Vagina (tissue), 2 donors: ENCODE measurements at places on chromosomes 6 and 20. TPM values are rescaled to one million over a fixed set of nuclear protein-coding genes. Genes with fewer than 3 reads are reported as not detected.

Gene GJA1
- 261 TPM for total RNA-seq

DNA sequence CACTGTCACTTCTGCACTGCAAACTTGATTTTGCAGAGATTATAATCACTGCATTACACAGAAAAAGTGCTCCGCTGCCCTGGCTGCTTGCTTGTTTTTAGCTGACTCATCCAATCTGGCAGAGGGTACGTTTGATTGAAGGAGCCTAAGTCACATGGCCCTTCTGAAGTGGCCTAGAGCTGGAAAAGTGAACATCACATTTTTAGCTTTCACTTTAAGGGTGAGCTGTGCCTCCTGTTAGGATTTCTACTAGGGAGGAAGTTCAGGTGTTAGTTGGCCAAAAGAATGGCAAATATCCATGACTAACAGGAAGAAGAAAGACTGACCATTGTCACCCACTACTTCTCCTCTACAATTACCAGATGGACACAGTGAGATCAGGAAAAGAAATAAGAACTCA, 889.1 kb upstream of the MAP3K7 start:
- H3K36me3 ChIP-seq, result no peaks in the 10 kb centered on the region
- H3K27me3 ChIP-seq, result no peaks in the 10 kb centered on the region
- H3K4me3 ChIP-seq, result no peak overlapping the region

- peaks cover 7% of the 10 kb centered on the region for H3K4me1 ChIP-seq
- peaks cover 4% of the 10 kb centered on the region for H3K27me3 ChIP-seq
- DNase-seq, result no peak
- no peak overlapping the region for H3K4me3 ChIP-seq
Measured at GRCh38 chr6:41315203-41315602, 20.2 kb upstream of the NCR2 start.

Gene ANKEF1
- total RNA-seq, result 4.2 TPM

DNA sequence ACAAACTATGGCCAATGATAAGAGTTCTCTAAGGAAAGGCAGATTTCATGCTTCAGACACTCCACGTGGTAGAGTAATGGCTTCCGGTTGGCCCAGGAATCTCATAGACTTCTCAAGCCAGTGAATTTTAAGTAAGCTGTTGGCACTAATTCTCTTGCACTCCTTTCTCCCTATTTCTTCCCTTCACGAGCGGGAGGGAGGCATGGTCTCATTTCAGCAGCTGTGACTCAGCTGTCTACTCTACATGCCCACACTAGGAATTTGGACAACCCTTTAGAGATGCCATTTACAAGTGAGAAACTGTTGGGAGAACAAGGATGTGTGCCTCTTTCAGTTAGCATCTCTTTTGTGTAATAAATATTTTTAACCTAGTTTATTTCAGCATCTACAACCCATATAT, 107.7 kb downstream of the PTPRK start:
- H3K27me3 ChIP-seq, result no peaks in the 10 kb centered on the region
- no peak overlapping the region for H3K4me3 ChIP-seq

- DNase-seq, result no peak
- no peaks in the 10 kb centered on the region for H3K4me1 ChIP-seq
- H3K4me3 ChIP-seq, result no peak overlapping the region
- H3K27me3 ChIP-seq, result no peaks in the 10 kb centered on the region
- no peaks in the 10 kb centered on the region for H3K36me3 ChIP-seq
- no peak overlapping the region for H3K27ac ChIP-seq
Measured at GRCh38 chr6:42841844-42842584, 37.4 kb upstream of the RPL7L1 start.

GRCh38 chr6:31952140-31952805, 6.4 kb downstream of the CFB start:
- peak overlapping the region; percentile 6 for H3K27ac ChIP-seq
- no peak overlapping the region for H3K4me3 ChIP-seq
- peaks cover 54% of the 10 kb centered on the region for H3K36me3 ChIP-seq
- no peaks in the 10 kb centered on the region for H3K27me3 ChIP-seq
- H3K4me1 ChIP-seq, result peaks cover 1% of the 10 kb centered on the region
- no peak for DNase-seq

Gene HCRTR2
- total RNA-seq, result not detected

GRCh38 chr6:54899986-54900385, 53.4 kb downstream of the FAM83B start:
- no peak overlapping the region for H3K4me3 ChIP-seq
- no peak overlapping the region for H3K27ac ChIP-seq
- no peaks in the 10 kb centered on the region for H3K36me3 ChIP-seq

DNA sequence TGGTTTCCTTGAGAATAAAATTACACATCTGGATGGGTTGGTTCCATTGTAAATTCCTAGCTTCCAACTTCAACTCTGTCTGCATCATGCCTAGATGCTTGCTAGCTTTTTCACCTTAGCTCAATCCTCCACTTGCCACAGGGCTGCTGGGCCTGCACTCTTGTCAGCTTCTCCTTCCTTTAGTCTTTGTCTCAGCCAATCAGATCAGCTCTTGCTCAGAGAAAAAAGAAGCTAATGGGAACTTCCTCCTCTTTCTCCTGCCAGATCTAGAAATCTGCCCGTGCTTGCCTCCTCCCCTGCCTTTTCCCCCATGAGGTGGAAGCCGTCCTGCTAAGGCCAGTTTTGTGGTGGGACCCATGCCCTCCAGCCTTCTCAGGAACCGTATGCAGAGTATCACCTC, 18.5 kb downstream of the RAE1 start:
- H3K4me1 ChIP-seq, result no peaks in the 10 kb centered on the region
- H3K4me3 ChIP-seq, result no peak overlapping the region
- H3K27me3 ChIP-seq, result no peaks in the 10 kb centered on the region
- H3K27ac ChIP-seq, result no peak overlapping the region

- no peak for DNase-seq
- no peaks in the 10 kb centered on the region for H3K27me3 ChIP-seq
- no peaks in the 10 kb centered on the region for H3K36me3 ChIP-seq
Measured at GRCh38 chr6:154476494-154476893, 34.0 kb downstream of the CNKSR3 start.

DNA sequence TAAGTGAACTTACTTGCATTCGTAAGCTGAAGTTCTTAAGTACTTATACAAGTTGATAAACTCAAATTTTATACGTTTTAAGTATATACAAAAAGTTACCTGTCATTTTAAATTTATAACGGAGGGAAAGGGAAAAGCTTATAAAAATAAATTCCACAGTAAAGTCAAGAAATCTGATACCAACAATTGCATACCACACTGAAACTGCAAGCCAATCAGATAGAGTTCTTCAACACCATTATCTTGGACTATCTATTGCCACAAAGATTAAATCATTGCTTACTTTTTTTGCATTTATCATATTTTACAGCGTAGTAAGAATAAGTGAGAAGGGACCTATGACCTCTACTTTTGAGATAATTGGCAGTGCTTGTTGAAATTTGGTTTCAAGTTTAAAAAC, 386.7 kb downstream of the TFAP2A start:
- no peaks in the 10 kb centered on the region for H3K4me1 ChIP-seq
- no peaks in the 10 kb centered on the region for H3K27me3 ChIP-seq
- DNase-seq, result no peak
- no peak overlapping the region for H3K4me3 ChIP-seq
- no peak overlapping the region for H3K27ac ChIP-seq
- H3K36me3 ChIP-seq, result no peaks in the 10 kb centered on the region

Gene FOXS1
- total RNA-seq, result not detected

DNA sequence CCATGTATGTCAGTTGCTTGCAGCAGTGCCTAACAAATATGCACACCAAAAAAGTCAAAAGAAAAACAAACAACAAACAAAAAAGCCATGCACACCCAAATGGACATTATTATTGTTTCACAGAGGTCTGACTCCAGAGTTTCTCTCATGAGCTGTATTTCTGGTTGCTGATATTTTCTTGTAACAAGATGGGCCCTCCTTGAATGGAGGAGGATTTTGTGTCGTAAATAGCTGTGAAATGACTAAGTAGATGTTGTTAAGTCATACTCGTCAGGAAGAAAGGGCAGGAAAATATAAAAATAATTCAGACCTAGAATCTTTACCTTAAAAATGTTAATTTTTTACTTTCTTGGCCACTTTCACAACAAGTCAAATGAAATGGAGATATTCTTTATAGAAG, 96.0 kb downstream of the PLEKHG1 start:
- H3K27me3 ChIP-seq, result no peaks in the 10 kb centered on the region
- no peak overlapping the region for H3K4me3 ChIP-seq
- no peak overlapping the region for H3K27ac ChIP-seq
- DNase-seq, result no peak

DNA sequence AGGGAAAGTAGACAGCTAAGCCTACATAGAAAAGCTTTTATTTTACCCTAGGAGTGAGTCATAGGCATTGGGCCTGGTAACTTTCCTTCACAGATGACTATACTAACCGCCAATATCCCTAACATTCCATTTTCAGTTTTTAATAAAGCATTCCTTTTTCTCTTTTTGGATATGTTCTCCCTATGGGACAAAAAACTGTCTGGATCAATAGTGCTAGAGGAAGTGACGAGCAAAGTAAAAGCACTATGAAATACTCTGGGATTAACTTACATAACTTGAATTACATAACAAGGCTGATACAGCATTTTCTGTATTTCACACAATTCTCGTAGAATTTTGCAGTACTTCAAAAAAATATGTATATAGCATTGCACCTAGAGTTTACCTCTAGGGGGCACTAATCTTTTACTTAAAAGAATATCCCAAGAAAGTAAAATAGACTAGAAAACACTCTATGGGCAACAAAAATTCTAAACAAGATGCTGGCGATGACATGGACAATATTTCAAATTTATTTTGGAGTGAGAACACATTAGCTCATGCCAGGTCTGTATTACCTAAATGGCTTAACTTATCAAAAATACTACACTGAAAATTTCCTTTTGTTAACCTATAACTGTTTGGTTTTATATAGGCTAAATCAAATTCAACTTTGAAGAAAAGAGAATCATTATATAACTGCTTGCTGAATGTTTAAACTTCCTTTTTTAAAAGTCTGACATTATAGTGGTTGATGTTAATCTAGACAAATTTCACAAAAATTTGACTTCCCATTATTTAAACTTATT, 66.3 kb upstream of the DST start:
- peak overlapping the region; percentile 45 for H3K27ac ChIP-seq
- DNase-seq, result no peak
- H3K4me1 ChIP-seq, result peaks cover 17% of the 10 kb centered on the region
- no peaks in the 10 kb centered on the region for H3K36me3 ChIP-seq
- H3K4me3 ChIP-seq, result no peak overlapping the region

DNA sequence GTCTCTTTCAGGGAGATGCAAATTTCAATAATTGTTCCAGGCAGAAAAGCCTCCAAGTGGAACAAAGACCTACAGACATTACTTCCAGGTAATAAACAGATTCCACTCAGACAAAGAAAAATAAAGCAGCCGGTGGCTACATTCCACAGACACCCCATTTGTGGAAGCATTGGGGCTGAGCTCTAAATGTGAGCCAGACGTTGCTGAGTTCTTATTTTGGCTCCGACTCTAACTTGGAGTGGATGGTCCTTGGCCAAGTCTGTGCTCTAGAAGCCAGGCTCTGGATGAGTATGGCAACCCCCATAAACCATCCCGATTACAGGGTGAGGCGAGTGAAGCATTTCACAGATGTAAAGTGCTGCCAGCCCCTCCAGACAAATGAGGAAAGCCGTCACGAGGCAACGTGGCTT, 6.6 kb downstream of the TRAM2 start:
- no peak overlapping the region for H3K4me3 ChIP-seq
- no peaks in the 10 kb centered on the region for H3K36me3 ChIP-seq
- no peaks in the 10 kb centered on the region for H3K27me3 ChIP-seq
- peak overlapping the region; percentile 42 for H3K27ac ChIP-seq
- no peak for DNase-seq
- peaks cover 85% of the 10 kb centered on the region for H3K4me1 ChIP-seq
